ENCODE measurements at places on chromosomes 6 and 20.

DNA sequence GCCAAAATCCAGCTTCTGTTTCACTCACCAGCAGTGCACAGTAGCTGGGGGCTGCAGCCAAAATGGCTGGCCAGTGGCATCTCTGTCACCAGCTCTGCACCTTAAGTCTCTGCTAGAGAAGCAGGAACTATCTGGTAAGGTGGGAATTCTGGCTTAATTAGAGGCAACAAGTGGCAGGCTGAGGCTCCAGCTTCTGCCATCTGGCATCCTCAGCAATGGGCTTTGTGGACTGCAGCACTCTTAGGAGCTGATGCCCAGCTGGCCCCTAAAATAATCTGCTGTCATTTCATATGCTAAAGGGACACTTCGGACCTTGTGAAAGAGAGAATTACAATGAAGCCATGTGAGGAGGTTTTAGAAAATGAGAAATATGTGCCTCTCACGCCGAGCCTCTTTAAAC is 4.6 kb upstream of the CLDN20 start:
- no peak for DNase-seq

DNA sequence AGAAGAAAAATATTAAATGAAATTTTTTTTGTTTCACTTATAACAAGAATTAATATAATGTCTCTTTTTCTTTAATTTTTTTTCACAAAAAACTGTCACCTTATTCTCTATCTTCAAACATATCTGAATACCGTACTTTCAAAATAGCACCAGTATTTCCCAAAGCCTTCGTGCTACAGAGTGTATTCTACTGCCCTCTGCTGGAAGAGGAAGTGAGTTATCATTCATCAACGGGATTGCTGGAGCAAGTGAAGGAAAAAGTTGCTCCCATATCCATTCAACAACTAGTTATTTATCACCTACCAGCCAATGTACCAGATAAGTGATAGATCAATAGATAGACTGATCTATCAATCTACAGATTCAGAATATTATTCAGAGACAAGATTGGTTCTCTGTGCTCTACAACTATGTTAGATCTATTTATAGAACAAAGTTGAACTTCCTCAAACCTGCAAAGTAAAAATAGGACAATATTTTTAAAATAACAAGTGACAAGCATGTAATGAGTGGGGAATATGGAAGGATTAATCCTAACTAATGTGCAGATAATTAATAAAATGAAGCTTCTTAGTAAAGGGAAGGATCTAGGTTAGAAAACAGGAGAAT is 26.7 kb upstream of the TFAP2B start:
- DNase-seq: no peak

DNA sequence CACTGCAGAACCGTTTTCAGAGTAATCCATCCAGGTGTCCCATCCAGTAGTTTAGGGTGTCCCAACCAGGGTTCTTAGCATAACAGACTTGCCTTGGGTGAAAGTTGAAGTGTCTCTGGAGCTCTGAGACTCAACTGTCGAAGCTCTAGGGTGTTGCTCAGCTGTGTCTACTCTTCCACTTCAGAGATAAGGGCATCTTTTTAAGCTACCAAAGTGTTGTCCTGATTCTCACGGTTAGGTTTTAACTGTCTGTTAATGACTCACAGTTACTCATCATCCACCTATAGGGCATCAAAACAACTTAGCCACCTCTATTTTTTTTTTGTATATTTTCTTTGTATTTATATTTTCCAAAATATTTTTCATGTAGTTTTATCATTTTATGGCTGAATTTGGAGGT is 36.9 kb upstream of the TBX18 start:
- no peak for DNase-seq

GRCh38 chr20:20130399-20130798 is 78.1 kb downstream of the CFAP61 start:
- no peak for DNase-seq

GRCh38 chr6:152975204-152975915 is 7.5 kb downstream of the FBXO5 start:
- DNase-seq: no peak

- no peak for DNase-seq
Observed at GRCh38 chr20:9574181-9574580, 59.8 kb downstream of the LAMP5 start.

GRCh38 chr20:52943185-52943841 is 28.8 kb upstream of the TSHZ2 start:
- no peak for DNase-seq

DNA sequence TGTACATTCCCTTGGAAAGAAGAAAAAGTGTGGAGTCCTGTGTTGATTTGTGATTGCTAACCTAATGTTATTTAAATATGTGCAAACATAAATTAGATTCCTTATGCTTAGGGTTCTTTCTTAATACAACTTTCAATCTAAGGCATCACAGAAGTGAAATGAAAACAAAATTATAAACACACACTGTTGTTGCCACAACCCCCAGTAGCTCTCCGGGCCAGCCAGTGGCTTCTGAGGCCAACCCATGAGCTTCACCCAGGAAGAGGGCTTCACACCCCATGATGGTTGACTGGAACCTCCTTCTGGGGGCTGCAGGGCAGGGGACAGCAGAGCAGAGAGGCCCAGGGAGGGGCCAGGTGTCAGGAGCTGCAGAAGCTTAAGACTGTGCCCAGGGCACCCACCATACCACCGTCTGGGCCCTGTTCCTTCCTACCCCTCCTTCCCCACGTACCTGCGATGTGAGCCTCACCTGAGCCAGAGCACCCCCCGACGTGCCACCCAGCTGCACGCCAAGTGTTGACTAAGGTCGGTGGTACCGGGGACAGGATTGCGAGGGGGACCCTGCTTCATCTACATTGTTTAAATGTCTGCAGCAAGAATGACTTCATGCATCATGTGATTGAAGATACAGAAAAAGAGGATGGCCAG is 110.5 kb downstream of the FAM120B start:
- no peak for DNase-seq

DNA sequence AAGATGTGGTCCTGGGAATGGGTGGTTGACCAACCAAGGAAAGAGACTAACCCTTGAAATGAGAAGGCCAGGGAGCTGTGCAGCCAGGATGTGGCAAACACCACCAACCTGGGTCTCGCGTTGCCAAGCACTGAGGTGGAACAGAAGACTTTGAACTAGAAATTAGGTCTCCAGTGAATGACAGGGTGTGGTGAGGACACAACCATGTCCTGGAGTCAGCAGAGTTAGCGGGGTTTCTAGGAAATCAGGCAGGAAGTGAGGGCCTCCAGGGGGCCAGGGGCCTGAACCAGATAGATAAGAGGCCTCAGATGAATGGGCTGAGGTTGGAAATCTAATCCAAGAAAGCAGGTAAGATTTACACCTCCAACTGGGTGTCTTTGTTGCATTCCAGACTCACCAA is 353.3 kb upstream of the ARID1B start:
- peak; percentile 25 for DNase-seq

- DNase-seq: no peak
Observed at GRCh38 chr6:28632326-28632851, 106.7 kb downstream of the GPX5 start.

GRCh38 chr6:99613409-99613704 is 6.7 kb downstream of the PRDM13 start:
- peak; percentile 64 for DNase-seq

- no peak for DNase-seq
Observed at GRCh38 chr6:132909742-132910141, 95.4 kb downstream of the RPS12 start.

DNA sequence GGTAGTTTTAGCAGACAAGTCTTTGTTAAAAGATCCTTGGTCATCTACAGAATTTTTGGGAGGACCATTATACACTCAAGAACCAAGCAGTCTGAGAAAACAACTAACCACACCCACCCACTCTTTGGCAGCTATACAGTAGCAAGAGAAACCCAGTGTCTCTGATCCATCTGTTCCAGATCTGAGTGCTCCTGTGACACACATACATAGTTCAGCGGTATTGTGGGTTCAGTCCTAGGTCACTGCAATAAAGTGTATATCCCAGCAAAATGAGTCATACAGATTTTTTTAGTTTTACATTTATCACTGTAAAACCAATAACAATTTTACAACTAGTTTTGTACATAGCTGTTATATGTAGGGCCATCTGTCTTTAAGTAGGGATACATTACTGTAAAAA is 47.4 kb upstream of the PAK5 start:
- no peak for DNase-seq

DNA sequence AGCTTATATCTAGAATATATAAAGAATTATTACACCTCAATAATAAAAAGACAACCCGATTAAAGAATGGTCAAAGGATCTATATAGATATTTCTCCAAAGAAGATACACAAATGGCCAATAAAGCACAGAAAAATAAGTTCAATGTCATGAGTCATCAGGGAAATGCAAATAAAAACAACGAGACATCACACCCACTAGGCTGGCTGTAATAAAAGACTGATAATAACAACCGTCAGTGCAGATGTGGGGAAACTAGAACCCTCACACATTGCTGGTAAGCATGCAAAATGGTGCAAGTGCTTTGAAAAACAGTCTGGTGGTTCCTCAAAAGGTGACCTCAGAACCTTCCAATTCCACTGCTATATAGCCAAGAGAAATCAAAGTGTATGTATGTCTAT is 33.0 kb downstream of the TBX18 start:
- no peak for DNase-seq

DNA sequence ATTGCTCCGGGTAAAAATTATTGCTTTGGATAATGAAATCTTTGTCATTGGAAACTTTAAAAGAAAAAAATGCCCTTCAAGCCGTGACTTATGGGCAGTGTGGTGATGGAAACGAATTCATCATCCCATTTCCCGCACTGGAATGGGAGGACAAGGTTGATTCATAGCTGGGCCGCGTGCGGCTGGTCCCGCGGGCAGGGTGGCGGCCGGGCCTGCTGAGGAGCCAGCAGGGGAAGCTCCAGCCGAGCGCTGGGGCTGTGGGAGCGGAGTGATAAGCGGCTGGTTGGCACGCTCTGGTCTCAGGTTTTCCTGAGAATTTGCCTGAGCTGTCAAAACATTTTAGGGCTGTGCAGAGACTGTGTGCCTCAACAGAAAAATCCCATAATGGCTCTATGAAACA is 351.7 kb downstream of the CDC5L start:
- no peak for DNase-seq

GRCh38 chr20:37911838-37912281 is 8.9 kb downstream of the VSTM2L start:
- DNase-seq: peak; percentile 20

- no peak for DNase-seq
Observed at GRCh38 chr6:17417817-17418216, 24.4 kb downstream of the CAP2 start.

- DNase-seq: no peak
Observed at GRCh38 chr6:170181338-170181690, 109.6 kb downstream of the DLL1 start.

GRCh38 chr6:122736616-122737015 is 42.9 kb upstream of the FABP7 start:
- DNase-seq: no peak

DNA sequence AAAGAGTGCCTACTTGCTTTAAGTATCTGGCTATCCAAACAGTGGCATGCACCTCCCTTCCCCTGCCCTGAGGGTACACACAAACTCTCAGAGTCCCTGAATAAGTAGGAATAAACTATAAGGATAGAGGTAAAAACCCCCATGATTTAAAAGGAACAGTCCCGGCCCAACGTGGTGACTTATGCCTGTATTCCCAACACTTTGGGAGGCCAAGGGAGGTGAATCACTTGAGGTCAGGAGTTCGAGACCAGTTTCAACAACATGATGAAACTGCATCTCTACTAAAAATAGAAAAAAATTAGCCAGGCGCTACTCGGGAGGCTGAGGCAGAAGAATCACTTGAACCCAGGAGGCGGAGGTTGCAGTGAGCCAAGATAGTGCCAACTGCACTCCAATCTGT is 22.2 kb downstream of the SAMHD1 start:
- no peak for DNase-seq

GRCh38 chr6:111417181-111417585 is 65.8 kb downstream of the REV3L start:
- no peak for DNase-seq

GRCh38 chr6:154815938-154816820 is 83.0 kb downstream of the SCAF8 start:
- DNase-seq: no peak

GRCh38 chr20:59776059-59776603 is 157.3 kb downstream of the SYCP2 start:
- DNase-seq: no peak

GRCh38 chr6:105711216-105711615 is 308.3 kb upstream of the PREP start:
- no peak for DNase-seq

GRCh38 chr6:21999012-21999528 is 297.8 kb downstream of the PRL start:
- no peak for DNase-seq

DNA sequence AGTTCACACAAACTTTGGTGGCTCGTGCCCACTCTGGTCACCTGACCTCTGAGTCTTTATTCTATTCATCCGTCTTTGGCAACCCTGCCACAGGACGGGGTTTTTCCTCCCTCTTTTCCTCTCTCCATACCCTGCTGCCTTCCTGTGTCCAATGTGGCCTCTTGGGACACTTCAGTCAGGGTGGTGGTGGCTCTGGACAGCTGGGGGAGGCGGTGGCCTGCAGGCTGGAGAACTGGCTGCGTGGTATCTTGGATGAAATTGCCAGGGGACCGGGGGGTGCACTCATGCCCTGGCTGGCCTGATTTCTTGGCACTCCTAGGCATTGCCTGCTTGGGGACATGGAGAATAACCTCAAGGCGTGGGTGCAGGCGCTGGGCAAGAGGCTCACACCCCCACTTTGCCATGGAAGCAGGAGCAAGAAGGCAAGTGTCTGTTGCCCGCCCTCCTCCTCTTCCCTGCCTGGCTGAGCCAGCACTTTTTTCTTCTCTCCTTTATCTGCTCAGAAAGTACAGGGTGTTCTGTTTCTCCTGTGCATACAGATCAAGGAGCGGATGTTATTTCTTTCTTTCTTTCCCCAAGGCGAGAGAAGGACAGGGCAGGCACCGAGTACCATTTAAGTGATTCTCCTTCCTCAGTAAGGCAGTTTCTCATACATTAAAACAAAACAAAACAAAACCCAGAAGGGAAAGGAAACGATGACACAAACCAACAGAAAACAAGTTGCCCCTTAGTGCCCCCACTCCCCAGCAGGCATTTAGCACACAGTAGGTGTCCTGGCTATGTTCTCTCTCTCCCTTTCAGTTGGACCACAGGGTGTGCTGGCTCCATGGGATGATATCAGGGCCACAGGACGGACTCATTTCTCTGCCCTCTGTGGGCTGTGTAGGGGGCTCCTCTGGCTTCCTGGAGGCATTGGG is 155.5 kb upstream of the RNF24 start:
- DNase-seq: no peak
